ENCODE measurements at places on chromosomes 12 and 14.

DNA sequence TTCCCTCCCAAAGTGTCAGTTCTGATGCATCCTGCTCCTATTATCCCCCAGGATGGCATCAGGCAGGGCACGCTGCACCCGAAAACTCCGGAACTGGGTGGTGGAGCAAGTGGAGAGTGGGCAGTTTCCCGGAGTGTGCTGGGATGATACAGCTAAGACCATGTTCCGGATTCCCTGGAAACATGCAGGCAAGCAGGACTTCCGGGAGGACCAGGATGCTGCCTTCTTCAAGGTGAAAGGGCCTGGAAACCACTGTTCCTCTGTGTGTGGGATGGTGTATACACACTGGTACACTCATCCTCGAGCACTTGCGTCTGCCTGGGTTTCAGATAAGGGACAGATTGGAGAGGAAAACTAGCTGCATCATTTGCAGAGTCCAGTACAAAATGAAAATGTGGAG lies 1.0 kb downstream of the IRF9 start:
- no peak for DNase-seq

GRCh38 chr12:94235848-94236247 lies 87.5 kb downstream of the PLXNC1 start:
- DNase-seq = no peak

DNA sequence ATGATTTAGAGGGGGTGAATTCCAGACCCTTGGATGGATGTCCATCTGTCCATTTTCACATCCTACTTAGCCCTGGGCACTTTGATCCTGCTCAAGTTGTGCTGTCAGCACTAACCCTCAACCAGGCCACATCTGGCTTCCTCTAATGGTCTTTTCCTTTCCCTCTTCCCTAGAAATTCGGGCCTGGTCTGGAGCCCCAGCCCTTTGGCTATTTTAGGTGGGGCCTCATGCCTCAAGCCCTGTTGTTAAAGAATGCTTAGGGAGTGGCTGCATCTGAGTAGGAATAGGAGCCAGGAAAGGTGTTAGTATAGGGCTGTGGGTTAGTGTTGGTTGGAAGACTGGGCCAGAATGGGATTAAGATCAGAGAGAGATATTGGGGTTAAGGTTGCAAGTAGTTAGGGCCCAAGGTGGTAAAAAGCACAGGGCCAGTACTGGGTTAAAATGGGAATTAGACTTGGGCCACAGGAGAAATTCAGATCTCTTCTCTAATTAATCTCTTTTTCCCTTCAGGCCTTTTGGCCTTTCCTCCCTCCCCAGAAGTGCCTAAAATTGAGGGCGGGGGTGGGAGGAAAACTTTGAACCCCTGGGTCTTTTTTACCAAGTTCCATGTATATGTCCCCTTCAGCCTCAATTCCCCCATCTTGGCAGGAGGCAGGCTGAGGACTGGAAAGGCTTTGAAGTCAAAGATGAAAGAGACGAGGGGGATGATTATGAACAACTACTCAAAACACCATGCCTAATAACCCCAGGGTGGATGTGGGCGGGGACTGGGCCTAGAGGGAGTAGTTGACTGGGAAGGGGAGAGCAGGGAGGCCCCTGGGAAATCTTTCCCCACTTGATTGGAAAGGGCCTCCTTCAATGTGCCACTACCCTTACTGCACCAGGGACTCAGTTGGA lies 4.0 kb upstream of the ZNF385A start:
- no peak for DNase-seq

GRCh38 chr14:73750531-73750901 lies 36.3 kb upstream of the PNMA1 start:
- DNase-seq = no peak

GRCh38 chr12:116459916-116460663 lies 99.1 kb upstream of the MAP1LC3B2 start:
- no peak for DNase-seq

DNA sequence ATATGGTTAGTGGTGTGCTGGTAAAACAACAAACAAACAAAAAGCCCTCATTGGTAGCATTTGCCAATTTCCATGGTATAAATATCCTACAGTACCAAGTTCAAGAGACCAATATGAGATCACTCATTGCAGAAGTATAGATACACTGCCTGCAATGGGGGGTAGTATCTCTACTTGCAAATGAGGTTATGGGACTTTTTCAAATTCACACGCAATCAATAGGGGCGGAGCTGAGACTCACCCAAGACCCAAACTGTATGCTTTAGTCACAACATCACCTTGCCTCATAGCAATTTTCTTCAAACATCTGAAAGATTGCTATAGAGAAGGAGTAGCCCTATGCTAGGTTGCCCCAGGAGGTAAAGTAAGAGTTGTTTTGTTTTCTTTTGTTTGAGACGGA lies 93.7 kb downstream of the VCPKMT start:
- no peak for DNase-seq

All from common myeloid progenitor, CD34-positive (primary cell).